ENCODE measurements at places on chromosomes 4 and X.
A peak's percentile ranks its signal among the peaks of the same experiment; 100 is the strongest.

DNA sequence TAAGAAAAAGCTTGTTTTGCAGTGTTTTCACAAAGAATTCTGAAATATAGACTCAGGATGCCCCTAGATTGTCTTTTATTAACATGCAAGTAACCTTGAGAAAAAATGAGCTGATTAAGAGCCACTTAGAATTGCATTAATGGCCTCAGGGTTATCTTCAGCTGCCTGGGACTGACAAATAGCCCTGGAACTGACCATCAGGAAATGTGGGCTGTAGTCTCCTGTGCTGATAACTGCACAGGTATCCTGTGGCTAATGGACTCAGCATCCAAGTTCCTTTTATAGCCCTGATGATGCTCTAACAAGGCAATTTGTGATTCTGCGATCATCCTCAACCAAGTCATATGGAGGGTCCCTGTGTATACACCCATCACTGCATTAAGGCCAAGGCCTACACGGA is 17.0 kb downstream of the CA5B start:
- DNase-seq: no peak

DNA sequence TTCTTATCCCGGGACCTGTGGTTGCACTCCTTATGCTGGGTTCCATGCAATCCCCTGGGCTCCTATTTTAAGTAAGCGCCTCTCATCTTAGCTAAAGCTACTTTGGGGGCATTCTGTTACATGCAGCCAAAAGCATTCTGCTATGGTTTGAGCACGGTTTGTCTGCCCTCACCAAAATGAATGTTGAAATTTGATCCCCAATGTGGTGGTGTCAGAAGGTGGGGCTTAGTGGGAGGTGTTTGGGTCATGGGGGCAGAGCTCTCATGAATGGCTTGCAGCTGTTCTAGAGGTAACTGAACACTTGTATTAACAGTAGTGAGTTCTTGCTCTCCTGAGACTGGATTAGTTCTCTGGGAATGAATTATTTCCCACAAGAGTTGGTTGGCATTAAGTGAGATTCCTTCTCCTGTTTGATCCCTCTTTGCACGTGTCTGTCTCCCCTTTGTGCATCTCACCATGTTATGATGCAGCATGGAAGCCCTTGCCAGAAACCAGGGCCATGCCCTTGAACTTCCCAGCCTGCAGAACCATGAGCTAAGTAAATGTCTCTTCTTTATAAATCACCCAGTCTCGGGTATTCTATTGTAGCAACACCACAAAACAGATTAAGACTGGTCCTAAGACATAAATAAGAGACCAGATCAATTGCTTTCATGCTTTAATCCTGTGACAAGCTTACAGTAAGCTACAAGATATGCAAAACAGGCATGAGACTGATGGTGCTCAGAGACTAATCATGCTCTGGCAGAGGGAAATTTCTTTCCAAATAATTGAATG is 141.8 kb downstream of the TSPAN5 start:
- no peak for DNase-seq

DNA sequence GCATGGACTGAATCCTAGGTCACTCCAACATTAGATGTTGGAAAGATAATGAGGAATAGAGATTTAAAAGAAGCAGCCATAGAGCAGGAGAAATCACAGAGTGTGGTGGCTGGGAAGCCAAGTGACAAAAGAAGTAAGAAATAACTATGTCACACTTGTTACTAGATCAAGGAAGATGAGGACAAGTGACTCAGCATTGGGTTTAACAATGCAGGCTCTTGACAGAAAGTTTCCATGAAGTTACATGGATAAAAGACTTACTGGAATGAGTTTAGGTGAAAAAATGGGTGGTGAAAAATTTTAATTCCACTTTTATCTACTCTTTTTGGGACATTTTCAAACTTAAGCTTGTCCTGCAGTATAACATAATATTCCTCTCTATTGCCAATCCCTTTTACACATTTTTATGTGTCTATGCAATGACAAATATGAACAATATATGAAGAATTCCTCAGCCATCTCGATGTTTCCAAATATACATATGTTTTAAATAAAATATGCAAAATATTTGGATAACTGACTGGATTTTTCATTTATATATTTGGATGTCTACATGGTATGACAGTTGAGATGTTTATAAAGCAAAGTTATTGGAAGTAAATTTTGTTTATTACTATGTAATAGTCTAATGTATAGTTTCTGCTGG is 462.6 kb downstream of the IL15 start:
- DNase-seq: no peak

DNA sequence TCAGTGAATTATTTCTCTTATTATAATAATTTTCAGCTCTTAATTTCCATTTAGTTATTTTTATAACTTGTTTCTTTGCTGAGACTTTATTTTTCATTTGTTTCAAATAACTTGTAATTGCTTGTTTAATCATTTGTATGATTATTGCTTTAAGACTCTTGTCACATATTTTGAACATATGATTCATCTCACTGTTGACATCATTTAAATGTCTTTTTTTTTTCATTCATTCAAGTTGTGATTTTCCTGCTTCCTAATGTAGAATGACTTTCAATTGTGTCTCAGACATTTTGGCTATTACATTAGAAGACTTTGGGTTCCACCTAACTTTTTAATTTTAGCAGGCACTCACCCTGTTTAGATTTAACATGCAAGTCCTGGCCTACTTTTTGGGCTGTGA is 234.8 kb upstream of the DIPK2B start:
- no peak for DNase-seq

DNA sequence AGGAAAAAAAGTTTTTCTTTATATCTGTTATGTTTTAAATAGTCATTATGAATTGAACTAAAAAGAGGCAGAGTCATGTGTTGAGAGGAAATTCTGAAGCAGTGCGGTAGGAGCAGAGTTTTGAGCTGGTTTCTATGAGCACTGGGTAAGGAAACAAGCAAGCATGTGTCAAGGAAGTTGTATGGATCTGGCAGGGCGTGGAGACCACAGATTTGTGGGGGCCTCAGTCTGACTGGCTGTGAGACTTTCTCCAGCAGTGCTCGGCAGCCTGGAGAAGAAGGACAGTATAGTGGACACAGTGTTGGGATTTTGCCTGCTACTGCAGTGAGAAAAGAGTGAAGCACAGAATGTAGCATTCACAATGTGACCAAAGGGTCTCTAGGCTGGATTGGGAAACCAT is 399.1 kb downstream of the INPP4B start:
- no peak for DNase-seq

- no peak for DNase-seq
Measured at GRCh38 chrX:39226251-39226650, 425.0 kb downstream of the MID1IP1 start.

- DNase-seq: no peak
Measured at GRCh38 chr4:2047781-2048581, 11.1 kb upstream of the NAT8L start.

GRCh38 chr4:26406346-26406975 is 83.8 kb downstream of the CCKAR start:
- no peak for DNase-seq

GRCh38 chr4:94979621-94980020 is 221.9 kb downstream of the BMPR1B start:
- DNase-seq: no peak

- DNase-seq: no peak
Measured at GRCh38 chr4:61201561-61201960, 1.4 kb downstream of the ADGRL3 start.

GRCh38 chrX:111881715-111882114 is 5.7 kb downstream of the TRPC5OS start:
- no peak for DNase-seq

DNA sequence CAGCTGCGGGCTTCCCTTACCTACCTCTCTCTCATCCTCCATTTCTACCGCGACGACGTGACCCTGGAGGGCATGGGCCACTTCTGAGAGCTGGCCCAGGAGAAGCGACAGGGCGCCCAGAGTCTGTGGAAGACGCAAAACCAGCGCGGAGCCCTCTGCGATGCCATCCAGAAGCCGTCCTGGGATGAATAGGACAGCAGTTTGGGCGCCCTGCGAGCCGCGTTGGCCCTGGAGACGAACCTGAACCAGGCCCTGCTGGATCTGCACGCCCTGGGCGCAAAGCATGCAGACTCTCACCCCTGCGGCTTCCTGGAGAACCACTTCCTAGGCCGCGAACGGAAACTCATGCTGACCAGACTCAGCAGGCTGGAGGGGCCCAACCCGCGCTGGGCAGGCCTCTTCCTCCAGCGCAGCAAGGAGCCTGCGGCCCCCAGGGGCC is 52.7 kb upstream of the TMPRSS11F start:
- no peak for DNase-seq

GRCh38 chrX:65926095-65927019 is 113.5 kb downstream of the VSIG4 start:
- DNase-seq: no peak

DNA sequence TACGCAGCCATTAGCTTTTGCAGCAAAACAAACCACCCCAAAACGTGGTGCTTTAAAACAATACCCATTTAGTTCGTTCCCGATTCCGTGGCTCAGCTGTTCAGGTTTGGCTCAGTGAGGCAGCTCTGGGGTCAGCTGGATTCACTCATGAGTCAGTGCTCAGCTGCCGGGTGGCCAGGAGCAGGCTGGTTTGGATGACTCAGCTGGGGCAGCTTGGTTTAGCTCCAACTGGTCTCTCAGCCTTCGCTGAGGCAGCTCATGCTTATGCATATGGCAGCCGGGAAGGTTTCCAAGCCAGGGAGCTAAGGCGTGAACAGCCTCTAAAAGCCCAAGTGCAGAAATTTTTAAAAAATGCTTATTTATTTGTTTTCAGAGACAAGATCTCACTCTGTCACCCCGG is 13.3 kb upstream of the CD99 start:
- no peak for DNase-seq

GRCh38 chr4:139660568-139661043 is 5.0 kb upstream of the MGST2 start:
- DNase-seq: no peak

GRCh38 chr4:23361453-23361852 is 528.4 kb downstream of the PPARGC1A start:
- DNase-seq: no peak

GRCh38 chrX:150165776-150166610 is 197.1 kb upstream of the MAMLD1 start:
- DNase-seq: no peak

DNA sequence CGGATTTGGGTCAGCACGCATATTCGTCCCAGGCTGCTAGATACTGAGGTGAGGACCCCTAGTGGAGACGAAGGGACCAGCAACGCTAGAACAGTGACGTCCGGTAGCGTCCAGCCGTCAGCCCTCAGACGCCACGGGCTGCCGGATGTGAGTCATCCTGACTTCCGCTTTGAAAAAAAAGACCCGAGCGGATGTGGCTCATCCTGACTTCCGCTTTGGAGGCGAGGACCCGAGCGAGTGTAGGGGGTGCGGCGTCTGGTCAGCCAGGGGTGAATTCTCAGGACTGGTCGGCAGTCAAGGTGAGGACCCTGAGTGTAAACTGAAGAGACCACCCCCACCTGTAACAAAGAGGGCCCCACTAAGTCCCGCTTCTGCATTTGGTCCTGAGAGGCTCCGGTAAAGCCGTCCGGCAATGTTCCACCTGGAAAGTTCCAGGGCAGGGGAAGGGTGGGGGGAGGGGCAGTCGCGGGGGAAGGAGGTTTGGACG is at the start of gene MAGEB2:
TSS of gene MAGEB2 (plus strand) at position 207 of the 487 bp plus-strand sequence. CDS start 3,018 bp downstream, outside the sequence.
- DNase-seq: no peak

DNA sequence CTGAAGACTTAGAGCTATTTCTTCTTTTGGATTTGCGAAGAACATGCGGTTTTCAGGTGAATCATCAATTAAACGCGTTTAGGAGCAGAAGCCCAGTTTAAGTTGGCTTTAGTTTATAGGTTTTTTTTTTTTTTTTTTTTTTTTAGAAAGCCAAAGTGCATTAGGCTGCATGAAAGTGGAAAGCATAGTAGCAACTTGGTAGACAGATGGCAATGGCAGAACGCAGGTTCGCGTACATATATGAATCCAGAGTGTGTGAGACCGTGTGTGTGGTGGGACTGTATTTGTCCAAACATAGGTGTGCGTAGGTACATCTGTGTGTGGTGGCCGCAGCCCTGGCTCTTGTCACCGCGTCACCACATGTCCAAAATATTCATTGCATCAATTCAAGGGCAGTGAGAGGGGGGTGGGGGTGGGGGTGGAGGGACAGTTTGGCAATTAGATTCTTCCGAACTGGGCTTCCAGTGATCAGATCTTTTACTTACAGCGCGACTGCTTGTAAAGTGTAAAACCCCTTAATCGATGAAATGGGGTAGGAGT is 901 bp downstream of the JADE1 start:
- DNase-seq: peak; percentile 57

- peak; percentile 9 for DNase-seq
Measured at GRCh38 chr4:128776794-128777216, 32.7 kb upstream of the JADE1 start.

- peak; percentile 85 for DNase-seq
Measured at GRCh38 chr4:123599920-123600810, 203.6 kb downstream of the SPRY1 start.

- peak; percentile 10 for DNase-seq
Measured at GRCh38 chrX:68238568-68238967, 194.7 kb downstream of the OPHN1 start.

- no peak for DNase-seq
Measured at GRCh38 chrX:68072041-68072440, 361.3 kb downstream of the OPHN1 start.

- DNase-seq: no peak
Measured at GRCh38 chrX:136643243-136643642, 4.7 kb upstream of the CD40LG start.

DNA sequence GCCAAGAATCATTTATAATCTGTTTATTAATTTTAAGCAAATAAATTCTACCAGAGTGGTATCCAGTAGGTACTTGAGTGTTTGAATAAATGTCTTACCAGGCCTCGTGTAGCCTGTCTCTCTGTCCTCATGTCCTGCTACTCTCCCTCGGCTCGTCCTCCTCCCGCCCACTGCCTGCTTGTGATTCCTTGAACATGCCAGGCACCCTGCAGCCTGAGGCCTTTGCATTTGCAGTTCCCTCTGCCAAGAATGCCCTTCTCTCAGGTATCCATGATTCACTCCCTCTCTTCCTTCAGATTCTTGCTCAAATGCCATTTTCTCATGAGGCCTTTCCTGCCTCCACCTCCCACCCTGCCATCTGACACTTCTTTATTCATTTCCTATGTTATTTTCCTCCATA is 209.7 kb upstream of the PRPS2 start:
- no peak for DNase-seq

GRCh38 chrX:482192-482701 is 95.5 kb upstream of the PPP2R3B start:
- DNase-seq: no peak

GRCh38 chrX:53714580-53715345 is 28.2 kb upstream of the HUWE1 start:
- DNase-seq: peak; percentile 30

Data from HT-29 (cell line).